ENCODE measurements at places on chromosomes 6 and 20.
A peak's percentile ranks its signal among the peaks of the same experiment; 100 is the strongest.

DNA sequence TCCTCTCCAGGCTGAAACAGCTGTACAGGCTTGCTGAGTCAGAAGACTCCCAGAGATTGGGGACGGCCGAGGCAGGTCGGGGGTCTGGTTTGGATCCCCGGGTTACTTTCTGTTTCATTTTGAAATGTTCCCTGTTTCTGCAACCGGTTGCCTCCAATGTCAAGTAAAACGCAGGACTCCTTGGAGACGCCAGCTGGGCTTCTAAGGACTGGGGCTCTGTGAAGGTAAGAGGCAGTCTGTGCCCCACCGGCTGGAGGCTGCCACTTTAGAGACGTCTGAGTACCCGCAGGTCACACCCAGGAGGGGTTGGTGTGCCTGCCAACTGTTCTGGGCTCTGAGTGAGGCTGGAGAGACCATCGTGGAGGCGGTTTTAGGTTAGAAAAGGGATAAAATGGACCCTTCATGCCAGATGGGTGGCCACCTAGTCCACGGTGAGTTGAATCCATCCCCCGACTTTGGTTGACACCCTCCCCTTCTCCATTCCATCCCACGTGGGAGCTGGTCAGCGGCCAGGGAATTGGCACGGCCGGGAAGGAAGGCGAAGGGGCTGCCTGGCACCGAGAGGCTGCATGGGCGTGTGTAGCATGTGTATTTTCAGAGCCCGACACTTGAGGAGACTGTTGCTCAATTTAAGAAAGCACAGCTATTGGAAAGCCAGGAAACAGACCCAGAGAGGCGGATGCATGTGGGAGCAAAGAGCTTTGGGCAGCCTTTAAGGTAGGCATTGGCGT is 240.9 kb downstream of the PHACTR1 start:
- DNase-seq: peak; percentile 18

- DNase-seq: peak; percentile 73
Measured at GRCh38 chr6:138428944-138429598, 25.0 kb downstream of the HEBP2 start.

DNA sequence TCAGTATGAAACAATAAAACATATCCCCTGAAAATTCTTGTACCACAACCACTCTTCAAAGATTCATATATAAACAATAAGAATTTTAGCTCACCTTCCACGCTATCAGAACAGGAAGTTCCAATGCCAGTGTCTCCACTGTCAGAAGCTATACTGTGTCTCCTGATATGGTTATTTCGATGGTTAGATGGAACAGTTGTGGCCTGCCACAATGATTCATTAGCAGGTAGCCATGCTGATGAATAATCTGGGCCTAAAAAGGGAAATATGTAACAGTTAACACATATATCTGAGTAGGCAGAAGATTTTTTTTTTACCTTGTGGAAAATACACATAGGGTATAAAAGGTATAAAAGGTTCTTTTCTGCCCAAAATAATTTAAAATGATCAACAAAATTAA is 19.0 kb downstream of the CEP85L start:
- DNase-seq: no peak

DNA sequence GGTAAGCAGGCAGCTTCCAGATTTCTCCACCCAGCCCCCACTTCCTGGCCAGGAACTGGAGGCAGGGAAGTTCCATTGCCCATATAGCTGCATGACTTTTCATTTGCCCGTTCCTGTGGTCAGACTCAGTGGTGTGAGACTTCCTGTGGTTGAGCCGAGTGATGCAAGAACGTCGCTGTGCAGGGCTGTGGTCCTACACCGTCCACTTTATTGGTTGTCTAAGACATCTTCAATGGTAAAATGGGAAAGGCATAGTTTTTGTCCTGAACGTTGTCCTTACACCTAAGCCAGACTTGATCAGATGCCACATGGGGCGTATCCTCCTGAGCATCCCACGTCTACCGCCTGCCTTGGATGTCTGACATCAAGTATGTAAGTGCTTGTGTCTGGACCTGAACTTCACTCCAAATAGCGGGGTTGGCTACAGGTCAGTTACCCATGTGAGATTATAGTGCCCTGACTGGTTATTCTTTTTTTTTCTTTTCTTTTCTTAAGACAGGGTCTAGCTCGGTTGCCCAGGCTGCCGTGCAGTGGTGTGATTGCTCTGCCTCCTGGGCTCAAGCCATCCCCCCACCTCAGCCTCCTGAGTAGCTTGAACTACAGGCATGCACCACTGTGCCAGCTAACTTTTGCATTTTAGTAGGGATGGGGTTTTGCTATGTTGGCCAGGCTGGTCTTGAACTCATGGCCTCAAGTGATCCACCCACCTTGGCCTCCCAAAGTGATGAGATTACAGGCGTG is 25.9 kb upstream of the GTSF1L start:
- DNase-seq: peak; percentile 37

- no peak for DNase-seq
Measured at GRCh38 chr6:29886701-29887100, 55.6 kb upstream of the HLA-A start.

- DNase-seq: no peak
Measured at GRCh38 chr20:58577139-58577806, 62.1 kb upstream of the APCDD1L start.

DNA sequence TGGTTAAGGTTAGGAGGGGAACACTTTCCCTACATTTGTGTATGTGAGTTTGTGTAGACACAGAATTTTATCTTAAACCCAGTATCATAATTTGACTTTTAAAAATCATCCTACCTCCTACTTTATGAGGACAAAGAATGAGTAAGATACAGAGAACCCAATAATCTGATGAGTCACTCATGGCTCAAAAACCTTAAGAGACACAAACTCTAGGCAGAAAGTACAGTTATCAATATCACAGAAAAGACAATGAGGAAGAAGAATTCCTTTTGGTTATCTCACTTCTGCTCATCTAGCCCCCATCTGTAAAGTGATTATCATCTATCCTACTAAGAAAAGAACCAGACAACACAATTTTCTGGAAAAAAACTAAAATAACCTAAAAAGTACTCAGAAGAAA is 87.7 kb downstream of the EPB41L2 start:
- DNase-seq: no peak

DNA sequence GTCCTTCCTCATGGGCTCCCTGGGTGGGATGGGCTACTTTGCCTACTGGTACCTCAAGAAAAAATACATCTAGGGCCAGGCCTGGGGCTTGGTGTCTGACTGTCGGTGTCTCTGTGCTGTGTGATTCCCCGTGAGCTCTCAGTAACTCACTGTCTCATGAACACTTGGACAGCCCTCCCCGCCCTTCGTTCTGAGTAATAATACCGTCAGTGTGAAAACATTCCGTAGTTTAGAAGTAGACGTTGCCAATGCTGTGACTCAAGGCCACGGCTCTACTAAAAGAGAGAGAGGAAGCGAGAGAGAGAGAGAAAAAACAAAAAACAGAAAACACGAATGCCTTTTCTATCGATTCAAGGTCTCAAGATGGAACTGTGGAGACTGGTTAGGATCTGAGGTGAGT is 31.8 kb downstream of the FITM2 start:
- no peak for DNase-seq

GRCh38 chr6:125787791-125788190 is 3.0 kb upstream of the NCOA7 start:
- no peak for DNase-seq

DNA sequence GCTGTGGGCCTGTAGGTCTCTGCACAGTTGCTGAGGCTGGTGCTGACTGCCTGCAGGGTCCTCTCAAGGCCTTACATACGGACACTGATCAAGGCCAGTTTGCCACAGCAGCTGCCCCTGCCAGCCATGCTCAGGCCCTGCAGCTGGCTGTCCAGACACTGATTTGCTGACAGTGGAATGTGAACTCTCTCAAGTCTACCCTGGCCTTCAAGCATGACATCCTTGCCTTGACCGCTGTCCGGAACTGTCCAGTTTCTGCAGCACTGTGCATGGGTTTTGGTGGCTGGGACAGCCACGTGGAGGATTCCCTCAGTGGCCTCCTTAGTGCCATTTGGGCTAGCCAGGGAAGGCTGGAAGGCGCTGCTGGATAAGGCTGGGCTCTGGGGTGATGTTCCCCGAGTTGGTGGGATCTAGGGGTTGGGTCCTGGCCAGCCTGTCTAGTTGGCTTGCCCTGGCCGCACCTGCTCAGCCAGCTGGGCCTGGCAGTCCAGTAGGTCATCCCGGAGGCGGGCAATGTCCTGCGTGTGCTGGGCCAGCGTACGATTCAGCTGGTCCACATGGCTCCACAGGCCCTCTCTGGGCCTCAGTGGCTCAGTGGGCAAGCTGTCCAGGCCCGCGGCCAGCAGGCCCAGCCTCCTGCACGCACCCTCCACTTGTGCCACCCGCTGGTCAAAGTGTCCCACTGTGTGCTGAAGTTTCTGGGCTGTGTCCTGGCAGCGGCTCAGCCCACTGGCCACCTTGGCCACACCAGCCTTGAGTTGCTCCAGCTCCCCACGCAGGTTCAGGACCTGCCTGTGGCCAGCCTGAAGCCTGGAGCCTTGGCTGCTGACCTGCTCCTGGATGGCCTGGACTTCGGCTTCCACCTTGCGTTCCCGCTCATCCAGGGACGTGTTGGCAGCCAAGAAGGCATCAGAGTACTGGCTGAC is 5.5 kb downstream of the EMILIN3 start:
- DNase-seq: no peak

GRCh38 chr6:9927275-9927674 is 487.6 kb downstream of the TFAP2A start:
- no peak for DNase-seq

GRCh38 chr6:89008001-89008814 is 44.8 kb upstream of the RNGTT start:
- DNase-seq: no peak

GRCh38 chr6:137191236-137191635 is 17.8 kb upstream of the IL22RA2 start:
- no peak for DNase-seq

DNA sequence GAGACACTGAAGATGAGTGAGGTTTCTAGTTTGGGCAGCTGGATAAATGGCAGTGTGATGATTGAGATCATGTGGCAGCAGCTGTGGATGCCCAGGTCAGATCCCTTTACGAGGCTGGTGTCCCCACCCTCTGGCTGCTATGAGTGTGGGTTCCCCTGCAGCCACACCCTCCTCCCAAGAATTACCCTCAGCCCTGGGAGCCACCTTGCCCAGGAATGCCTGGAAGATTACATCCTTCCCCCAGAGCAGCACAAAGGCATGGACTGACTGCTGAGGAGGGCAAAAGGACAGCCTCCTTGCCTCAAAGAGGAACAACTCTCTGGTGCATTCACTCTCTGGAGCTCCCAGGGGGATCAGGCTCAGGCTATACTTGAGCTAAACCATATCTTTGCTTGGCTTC is 15.0 kb upstream of the PKHD1 start:
- DNase-seq: no peak

- no peak for DNase-seq
Measured at GRCh38 chr20:16063881-16064280, 509.4 kb downstream of the KIF16B start.

DNA sequence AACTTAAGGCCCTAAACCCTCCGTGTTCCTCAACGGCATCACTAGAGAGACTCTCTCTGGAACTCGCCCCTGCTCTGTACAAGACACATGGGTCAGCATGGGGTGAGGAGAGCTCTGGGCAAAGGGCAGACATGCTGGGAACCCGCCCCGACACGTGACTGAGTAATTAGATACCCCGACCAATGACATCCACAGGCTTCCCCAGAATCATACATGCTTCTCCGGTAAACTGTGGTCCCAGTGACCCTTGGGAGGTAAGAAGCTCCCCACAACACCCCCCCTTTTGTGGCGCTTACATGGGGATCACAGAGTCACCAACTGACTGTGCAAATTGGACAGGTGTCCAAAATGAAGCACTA is 31.7 kb upstream of the RPS6KA2 start:
- no peak for DNase-seq

DNA sequence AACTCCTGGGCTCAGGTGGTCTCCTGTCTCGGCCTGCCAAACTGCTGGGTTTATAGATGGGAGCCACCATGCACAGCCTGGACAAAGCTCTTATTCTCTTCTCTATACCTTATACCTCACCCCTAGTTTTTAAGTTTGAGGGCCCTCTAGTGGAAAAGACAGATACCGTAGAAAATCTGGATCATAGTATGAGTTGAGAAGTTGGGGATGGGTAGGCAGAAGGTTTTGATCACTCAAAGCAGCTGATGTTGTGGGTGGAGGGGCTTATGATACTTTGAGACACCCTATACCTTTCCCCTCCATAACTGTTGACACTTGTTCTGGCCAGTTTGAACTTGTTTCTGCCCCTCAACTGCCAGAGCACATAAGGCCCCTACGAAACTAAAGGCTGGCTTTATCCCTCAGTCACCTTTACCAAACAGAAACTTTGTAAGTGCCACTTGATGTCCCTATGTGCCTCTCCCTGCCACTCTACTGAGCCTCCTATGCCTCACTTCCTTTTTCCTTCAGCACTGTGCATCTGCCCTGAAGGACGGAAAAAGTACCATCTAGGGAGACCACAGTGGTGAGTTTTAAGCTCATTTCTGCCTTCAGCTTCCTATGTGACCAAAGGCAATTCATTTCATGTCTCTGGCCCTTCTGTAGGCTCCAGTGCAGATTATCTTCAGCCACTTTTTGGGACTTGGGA is 28.6 kb downstream of the RALY start:
- peak; percentile 46 for DNase-seq

DNA sequence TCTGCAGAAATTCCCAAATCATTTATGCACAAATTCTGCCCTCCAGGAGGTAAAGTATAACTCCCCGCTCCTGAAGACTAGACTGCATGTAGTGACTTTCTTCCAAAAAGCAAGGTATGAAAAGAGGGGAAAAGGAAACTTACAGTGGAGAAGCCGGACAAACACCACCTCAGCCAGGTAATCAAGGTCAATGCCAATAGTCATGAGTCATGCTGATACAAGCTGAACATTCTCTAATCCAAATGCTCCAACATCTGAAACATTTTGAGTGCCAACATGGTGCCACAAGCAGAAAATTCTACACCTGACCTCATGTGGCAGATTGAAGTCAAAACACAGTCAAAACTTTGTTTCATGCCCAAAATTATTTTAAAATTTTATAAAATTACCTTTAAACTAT is 165.6 kb downstream of the FOXA2 start:
- DNase-seq: no peak

DNA sequence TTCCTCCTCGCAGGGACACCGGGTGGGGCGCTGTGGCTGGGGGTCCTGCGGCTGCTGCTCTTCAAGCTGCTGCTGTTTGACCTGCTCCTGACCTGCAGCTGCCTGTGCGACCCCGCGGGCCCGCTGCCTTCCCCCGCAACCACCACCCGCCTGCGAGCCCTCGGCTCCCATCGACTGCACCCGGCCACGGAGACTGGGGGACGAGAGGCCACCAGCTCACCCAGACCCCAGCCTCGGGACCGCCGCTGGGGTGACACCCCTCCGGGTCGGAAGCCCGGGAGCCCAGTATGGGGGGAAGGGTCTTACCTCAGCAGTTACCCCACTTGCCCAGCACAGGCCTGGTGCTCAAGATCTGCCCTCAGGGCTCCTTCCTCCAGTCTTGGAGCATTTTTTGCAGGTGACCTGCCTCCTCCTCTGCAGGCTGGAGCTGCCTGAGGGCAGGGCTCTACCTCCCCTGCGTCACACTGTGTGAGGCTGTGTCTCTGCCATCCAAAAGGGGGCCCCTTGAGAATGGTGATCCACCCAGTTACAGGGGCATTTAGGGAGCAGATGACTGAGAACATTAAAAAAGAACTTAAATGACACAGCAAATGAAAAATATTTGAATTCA is 3.9 kb upstream of the CNPY3 start:
- no peak for DNase-seq

GRCh38 chr6:139751179-139751578 is 376.7 kb upstream of the CITED2 start:
- no peak for DNase-seq

GRCh38 chr20:39699166-39699725 is 737.1 kb downstream of the DHX35 start:
- DNase-seq: no peak

All from natural killer cell (primary cell).